Stimulated activated naive CD4-positive, alpha-beta T cell treated with Interleukin-2 at 50 U/mL for 16 hours (primary cell): ENCODE measurements at places on chromosomes 1 and 21.
A peak's percentile ranks its signal among the peaks of the same experiment; 100 is the strongest.

DNA sequence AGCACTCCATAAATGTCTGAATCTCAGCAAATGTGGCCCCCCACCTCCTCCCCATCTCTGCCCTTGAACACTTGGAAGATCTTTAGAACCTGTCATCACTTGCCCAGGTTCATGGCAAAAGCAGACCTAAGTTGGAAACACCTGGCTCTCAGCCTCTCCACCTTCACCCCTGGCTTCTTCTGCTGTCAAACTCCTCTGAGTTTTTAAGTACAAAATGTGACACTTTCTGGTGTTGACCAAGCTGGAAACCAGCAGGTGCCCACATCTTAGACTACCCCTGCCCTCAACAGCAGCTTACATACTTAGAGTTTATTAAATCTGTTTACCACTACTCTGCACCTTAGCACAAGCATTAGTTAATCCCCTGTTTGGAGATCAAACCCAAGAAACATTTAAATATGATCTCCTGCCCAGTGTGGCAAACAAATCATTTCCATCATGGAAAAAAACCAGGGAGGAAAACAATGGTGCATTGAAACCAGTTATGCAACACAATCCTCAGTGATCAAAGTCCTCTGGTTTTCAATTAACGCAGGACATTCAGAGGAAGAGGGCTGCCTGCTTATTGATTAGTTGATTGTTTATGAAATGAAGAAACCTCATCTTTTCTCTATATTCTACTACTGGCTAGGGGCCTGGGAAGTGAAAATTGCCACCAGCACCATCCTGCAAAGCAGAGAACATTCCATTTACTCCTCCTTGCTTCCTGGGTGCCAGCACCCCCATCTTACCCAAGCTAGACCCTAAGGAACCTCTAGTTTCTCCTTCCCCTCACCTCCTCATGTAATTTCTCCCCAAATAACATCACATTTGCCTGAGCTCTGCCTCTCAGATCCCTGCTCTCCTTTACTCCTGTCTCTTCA is 139.4 kb upstream of the RAB4A start:
- DNase-seq: no peak

DNA sequence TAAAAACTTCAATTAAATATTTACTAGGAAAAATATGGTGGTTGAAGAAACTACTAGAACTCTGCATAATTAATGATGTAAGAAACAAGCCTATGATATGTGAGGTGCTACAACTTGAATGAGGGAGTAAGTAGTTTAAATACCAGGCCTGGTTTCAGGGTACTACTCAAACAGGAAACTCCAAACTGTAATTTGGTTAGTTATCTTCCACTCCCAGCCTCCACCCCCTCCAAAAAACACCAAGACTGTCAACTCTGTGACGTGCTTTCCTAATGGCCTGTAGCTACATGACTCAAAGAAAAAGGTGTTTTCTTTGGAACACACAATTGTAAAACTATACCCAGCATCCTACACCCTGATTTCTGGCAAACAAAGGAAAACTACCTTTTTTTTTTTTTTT is 55.9 kb upstream of the RCC1 start:
- peak; percentile 16 for DNase-seq

- no peak for DNase-seq
These were observed 135.1 kb upstream of the F3 start for GRCh38 chr1:94676686-94677085.

DNA sequence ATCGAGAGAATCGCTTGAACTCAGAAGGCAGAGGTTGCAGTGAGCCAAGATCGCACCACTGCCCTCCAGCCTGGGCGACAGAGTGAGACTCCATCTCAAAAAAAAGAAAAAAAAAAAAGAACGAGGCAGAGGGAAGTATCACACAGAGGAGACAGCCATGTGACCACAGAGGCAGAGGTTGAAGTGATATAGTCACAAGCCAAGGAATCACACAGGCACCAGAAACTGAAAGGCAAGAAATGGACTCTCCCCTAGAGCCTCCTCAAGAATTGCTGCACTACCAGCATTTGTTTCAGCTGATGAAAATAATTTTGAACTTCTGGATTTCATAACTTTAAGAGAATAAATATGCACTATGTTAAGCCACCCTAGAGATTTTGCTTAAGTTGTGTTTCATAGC is 459.6 kb downstream of the PTPRC start:
- no peak for DNase-seq

DNA sequence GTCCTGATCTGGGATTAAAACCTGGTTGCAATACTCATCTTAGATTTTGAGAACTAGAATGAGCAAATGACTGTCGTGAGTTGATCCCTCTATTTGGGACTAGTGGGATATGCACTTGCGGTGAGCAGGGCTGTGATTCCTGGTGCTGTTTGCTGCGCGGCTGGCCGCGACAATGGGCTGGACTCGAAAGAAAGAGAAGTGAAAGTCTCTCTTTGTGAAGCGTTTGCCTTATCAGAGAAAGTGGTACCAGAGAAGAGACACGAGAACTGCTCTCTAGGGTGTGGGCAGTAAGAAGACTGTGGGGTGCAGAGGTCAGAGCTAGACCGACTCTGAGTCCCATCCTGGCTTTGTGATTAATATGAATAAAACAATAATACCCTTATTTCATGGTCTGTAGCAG is 8.6 kb downstream of the ST6GALNAC3 start:
- no peak for DNase-seq

- no peak for DNase-seq
These were observed 13.4 kb downstream of the INSL5 start for GRCh38 chr1:66787641-66788040.

- DNase-seq: no peak
These were observed 33.7 kb downstream of the CDCA8 start for GRCh38 chr1:37725851-37726613.

DNA sequence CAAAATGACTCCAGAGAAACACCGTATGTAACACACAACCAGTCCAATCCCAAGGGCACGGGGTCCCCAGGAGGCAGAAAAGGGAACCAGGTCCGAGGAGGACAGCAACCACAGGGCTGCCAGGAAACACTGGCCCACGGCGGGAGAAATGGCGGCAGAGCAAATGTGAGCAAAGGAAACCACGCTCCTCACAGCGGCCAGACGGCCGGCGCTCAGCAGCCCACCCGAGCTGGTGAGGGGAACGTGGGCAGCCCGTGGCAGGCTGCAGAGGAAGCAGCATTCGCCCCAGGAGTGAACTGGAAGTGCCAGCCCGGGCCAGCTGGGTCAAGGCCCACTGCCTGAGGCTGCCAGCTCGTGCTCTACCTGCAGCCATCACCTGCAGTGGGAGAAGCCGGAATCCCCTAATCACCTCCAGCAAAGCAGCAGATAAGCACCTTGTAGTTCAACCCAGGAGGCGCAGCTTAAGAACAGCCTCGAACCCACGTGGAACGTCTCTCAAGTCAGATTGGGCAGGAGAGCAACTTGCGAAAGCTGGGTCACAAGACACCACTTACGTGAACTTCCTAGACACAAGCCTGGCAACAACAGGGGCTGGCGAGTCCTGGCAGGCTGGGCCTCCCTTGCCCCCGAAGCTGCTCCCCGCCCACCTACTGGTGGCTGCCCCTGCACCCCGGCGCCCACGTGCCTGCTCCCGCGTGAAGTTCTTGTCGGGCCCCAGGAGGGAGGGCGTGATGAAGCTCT is 6.7 kb downstream of the SLC19A1 start:
- DNase-seq: no peak

- DNase-seq: no peak
These were observed 135.4 kb upstream of the ATP1B1 start for GRCh38 chr1:168970926-168971659.

DNA sequence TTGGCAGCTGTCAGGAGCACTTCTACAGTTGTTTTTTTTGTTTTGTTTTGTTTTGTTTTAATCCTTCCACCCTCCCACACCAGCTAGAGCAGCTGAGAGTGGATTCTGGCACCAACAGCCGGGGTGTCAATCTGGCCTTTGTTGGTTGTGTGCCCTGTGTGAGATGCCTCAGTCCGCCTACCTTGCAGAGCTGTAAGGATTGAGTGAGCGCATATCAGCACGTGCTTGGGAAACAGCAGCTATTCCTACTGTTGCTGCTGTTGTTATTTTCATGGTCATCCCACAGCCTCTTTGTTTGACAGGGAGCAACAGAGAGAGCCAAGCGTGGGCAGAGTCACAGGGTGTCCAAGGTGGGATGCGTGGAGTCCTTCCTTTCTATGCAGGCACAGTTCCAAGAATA is 50.4 kb downstream of the PGBD5 start:
- DNase-seq: no peak

GRCh38 chr1:63329621-63330330 is 7.4 kb downstream of the FOXD3 start:
- no peak for DNase-seq

DNA sequence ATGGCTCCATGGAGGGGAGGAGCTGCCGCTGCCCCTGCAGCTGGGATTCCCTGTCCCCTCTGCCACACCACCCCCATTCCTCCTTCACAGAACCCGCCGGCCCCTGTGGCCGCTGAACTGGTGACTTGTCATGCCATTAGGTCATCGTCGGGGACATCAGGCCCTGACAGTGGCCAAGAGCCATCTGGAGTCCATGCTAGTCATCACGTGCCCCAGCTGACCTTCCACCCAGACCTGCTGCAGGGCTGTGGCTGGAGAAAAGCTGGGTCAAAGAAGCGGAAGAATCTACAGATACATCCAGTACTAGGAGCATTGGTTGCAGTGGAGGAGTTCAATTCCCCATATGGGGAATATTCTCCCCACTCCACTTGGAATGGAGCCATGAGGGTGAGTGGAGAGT is 78.1 kb downstream of the KCNJ15 start:
- DNase-seq: no peak

GRCh38 chr1:109399326-109399957 is 1.7 kb upstream of the SORT1 start:
- no peak for DNase-seq

DNA sequence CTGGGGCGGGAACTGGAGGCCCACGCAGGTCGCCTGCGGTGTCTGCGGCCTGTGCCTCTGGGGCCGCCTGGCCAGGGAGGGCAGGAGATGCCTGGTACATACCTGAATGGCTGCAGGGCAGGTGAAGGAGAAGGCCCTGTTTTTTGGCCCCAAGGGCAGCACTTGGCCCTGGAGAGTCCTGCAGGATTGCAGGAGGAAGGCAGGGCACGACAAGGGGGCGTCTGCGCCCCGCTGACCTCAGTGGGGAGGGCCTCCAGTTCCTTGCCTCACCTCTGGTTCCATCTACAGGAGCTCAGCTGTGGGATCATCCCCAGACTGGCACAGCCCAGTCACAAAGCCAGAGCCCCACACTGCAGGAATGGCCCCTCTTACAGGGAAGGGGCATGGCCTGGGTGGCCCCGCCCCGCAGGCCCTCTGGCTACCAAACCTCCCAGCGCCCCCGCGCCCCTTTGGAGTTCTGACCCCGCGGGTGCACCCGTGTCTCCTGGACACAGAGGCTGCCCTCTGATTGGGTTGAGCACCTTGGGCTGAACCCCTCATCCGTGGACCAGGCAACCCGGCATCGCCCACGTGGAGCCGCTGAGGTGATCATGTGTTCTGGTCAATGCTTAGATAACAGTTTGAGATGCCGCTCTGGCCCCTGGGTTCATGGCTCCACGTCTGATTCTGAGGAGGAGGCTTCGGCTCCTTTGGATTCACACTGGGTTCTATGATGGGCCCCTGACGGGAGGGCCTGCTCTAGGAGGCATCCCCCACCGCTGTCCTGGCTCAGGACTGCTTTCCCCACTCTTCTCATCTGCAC is 1.3 kb upstream of the PEX10 start:
- peak; percentile 3 for DNase-seq

DNA sequence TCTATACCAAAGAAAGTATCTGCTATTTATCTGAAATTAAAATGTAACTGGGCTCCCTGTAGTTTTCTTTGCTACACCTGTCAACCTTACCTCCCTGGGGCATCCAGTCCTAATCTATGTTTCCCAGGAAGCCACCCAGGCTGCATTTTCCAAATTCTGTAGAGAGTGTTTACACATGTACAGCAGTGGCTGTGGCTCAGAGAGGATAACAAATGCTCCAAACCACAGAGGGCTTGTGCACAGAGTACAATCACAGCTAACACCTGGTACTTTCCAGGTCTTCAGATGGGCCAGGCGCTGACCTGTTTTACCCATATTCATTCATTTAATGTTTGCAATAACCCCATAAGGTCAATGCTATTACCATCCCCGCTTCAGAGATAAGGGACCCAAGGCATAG is 146.5 kb upstream of the TNR start:
- DNase-seq: no peak

GRCh38 chr1:147717706-147718097 is 42.7 kb downstream of the GJA5 start:
- DNase-seq: no peak

- DNase-seq: no peak
These were observed 45.9 kb downstream of the COQ8A start for GRCh38 chr1:226985839-226986463.
